ENCODE measurements at places on chromosomes 7 and 10.

GRCh38 chr10:67733511-67733910 lies 37.5 kb upstream of the CTNNA3 start:
- no peak for DNase-seq

GRCh38 chr7:127988751-127989150 lies 42.5 kb downstream of the LRRC4 start:
- DNase-seq: no peak

DNA sequence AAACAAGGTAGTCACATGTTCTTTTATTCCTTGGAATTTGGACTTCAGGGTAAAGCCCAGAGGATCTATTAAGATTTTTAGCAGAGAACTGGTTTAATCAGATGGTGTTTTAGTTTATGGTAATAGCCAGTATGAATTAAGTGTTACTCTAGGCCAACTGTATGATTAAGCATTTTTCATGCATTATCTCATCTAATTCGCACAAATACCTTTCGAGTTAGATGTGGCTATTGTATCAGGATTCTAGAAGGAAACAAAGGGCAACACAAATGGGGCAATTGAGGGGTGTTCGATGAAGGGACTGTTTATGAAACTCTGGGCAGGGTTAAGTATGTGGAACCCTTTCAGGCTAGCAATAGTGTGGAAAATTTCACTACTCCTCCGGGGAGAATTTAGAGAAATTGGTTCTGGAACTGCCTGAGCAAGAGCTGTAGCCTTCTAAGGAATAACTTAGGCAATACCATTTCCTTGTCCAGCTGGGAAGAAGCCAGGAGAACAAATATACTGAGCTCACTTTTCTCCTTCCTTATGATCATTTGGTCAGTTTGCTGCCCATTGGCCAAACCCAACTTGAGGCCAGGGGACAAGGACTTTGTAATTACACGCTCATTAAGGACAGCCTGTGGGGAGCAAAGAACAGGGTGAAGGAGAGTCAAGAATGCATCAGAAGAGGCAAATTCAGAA lies 319.0 kb upstream of the FZD1 start:
- no peak for DNase-seq

DNA sequence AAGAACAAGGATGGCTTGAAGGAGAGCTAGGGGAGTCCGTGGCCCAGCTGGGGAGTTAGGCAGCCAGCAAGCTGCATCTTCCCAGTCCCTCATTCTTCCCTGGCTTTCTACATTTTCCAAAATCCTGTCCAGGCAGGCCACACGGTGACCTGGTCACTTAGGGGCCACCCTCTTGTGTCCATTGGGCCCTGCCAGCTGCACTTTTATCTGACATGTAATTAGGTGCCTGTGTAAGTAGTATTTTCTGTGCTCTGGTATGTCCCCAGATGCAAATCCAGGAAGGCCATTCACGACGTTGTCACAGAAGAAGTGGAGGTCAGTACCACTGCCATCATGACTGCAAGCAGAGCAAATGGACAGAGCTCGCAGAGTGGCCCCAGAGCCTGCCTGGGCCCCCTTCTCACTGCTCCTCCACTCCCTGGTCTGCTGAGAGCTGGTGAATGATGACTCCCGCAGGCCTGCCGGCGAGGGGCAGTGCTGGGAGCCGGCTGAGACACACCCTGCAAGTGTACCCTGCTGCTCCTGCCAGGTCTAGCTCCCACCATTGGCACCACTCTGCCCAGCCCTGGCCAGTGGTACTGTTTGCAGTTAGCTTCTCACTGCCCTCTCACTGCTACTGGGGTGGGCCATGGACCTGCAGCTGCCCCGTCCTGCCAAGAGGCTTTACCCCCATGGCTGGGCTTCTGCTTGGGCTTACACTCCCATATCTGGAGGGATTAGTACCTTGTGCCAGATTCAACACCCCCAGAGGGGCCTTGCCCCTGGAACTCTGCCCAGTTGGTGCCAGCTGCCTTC lies 98.2 kb downstream of the GLRX3 start:
- DNase-seq: no peak

Data from iPS DF 6.9 (cell line).